ENCODE measurements at places on chromosomes 12 and 14. TPM values are rescaled to one million over a fixed set of nuclear protein-coding genes. Genes with fewer than 3 reads are reported as not detected.

Gene TSPAN8
- not detected for total RNA-seq

Gene AQP2
- not detected for total RNA-seq

Gene SERPINA9
- not detected for total RNA-seq

Gene MGP
- total RNA-seq, result 0.67 TPM

Gene ACVRL1
- not detected for total RNA-seq

Gene MYO1A
- 13.4 TPM for total RNA-seq

Gene ZNF641
- total RNA-seq, result 13.4 TPM

Gene PTCSC3
- not detected for total RNA-seq

DNA sequence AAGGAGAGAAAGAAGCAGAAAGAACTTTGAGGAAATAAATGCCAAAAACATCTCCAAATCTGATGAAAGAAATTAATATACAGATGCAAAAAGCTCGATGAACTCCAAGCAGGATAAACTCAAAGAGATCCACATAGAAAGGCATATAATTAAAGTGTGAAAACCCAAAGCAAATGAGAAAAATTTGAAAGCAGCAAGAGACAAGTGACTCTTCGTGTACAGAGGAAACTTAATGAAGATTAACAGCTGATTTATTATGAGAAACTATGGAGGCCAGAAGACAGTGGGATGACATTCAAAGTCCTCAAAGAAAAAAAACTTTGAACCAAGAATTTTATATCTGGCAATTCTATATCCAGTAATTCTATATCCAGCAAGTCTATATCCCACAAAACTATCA lies 163.0 kb upstream of the TMCC3 start:
- no peak for DNase-seq

- no peak for DNase-seq
Measured at GRCh38 chr12:113030875-113031525, 25.5 kb upstream of the DTX1 start.

GRCh38 chr14:52954346-52955214 lies 3.7 kb upstream of the FERMT2 start:
- no peak for DNase-seq

GRCh38 chr12:88472248-88472647 lies 108.0 kb downstream of the KITLG start:
- no peak for DNase-seq

DNA sequence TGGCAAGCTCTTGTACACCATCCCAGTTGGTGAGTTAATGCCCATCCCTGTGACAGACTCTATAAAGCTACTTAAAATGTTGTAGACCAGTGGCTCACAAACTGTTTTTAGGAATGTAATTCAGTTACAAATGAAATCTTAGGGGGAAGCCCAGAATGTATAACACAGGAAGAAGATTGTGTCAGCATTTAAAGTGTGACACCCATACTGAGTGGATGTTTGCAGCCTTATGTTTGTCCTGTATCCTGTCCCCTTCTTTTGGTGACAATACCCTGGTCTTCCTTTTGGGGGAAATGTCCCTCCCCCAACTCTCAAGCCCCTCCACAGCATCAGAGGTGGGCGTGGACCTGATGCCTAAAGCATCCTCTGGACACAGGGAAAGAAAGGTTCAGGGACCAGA lies 47.6 kb upstream of the FAM222A start:
- DNase-seq, result no peak

DNA sequence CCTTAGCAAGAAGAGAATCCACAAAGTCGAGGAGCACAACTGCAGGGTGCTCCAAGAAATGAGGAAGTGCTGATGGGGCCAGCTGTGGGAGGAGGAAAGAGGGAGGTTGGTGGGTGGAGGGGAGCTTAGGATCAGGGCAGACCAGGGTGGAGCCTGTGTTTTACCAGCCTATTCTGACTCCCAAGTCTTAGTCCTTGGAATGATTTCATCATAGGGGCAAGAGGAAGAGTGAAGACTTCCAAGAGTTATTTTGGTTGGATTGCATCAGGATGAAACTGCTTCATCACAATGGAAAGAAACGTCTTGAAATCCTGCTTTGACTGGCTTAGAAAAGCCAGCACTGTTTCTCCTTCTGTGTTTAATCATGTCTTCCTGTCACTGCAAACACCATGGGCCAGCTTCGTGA lies 194.0 kb downstream of the DPF3 start:
- no peak for DNase-seq

DNA sequence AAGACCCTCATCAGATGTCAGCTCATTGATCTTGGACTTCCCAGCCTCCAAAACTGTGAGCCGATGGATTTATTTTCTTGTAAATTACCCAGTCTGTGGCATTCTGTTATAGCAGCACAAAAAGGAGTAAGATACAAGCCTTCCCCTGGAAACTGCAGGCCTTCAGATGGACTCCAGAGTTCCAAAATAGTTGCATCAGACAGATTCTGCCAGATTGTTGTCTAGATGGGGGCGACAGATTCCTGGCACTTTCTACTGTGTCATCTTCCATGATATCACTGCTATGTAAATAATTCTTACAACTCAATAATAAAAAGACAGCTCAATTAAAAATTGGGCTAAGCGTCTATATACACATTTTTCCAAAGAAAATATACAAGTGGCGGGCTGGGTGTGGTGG lies 17.2 kb upstream of the MARK3 start:
- no peak for DNase-seq

DNA sequence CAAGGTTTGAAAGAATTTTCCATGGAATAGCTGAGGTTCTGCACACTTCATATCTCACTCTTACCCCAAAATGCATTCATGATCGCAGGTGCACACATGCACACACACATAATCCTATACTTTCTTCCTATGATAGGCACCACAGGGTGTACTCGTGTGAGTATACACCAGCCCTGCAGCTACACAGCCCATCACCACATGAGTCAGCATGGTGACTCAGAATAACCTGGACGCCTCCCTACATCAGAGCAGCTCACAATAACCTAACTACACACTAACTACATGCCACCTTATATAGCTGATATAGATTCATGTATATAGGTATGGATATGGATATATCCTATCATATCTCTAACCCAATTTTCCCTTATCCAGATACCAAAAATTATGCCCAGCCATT lies 850.2 kb upstream of the TMEM132C start:
- no peak for DNase-seq

- DNase-seq, result no peak
Measured at GRCh38 chr12:116436561-116437249, 122.5 kb upstream of the MAP1LC3B2 start.

All from activated T-cell treated with anti-CD3 and anti-CD28 coated beads, Interleukin-2, amount 50 U/mL, for 72 hours (primary cell).